ENCODE measurements at places on chromosomes 3 and 15.
A peak's percentile ranks its signal among the peaks of the same experiment; 100 is the strongest.

GRCh38 chr3:12734960-12735359 is 24.1 kb downstream of the TMEM40 start:
- no peak for DNase-seq

- no peak for DNase-seq
Measured at GRCh38 chr3:50374363-50375257, 15.3 kb upstream of the TMEM115 start.

DNA sequence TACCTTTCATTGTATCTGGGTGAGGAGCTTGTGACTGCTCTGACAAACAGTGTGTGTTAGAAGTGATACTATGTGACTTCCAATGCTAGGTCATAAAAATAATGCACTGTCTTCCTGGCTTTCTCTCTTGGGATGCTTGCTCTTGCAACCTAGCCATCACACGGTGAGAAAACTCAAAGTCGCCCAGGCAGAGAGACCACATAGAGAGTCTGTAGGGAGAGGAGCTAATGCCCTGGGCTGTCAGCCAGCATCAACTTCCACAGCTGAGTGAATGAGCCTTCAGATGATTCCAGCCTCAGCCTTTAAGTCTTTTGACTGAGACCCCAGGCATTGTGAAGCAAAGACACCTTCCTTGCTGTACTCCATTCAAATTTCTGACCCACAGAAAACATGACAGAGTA is 220.6 kb upstream of the SGO1 start:
- DNase-seq: no peak

DNA sequence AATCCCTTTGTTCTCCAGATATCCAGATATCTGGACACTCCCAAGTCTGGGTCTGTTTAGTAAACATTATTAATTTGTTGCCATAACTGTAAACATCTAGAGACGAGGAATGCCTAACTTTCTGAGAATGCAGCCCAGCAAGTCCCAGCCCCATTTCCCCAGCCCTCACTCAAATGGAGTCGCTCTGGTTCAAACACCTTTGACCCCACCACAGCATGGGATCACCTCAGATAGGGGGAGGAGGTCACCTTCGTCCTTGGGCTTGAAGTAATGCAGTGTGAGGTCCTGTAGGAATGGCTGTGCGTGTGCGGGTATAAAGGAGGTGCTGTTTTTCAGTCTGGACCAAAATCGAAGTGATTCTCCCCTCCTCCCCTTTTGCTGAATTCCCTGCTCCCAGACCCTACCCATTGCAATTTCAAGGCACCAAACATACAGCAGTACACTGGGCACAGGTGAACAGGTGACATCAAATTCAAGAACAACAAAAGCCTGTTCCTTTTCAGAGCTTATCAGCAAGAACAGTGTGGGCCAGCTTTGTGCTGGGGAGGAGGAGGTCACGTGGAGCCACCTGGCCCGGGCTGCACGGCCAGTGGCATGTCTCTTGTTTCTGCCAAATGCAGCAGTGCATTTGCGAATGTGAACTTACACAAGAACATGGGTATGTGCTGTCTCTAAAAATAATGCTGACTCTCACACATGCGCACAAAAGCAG is 57.5 kb upstream of the TRPM1 start:
- DNase-seq: no peak

GRCh38 chr3:197238842-197239241 is 59.6 kb downstream of the DLG1 start:
- no peak for DNase-seq

- peak; percentile 44 for DNase-seq
Measured at GRCh38 chr3:183287301-183287971, 34.4 kb downstream of the B3GNT5 start.

DNA sequence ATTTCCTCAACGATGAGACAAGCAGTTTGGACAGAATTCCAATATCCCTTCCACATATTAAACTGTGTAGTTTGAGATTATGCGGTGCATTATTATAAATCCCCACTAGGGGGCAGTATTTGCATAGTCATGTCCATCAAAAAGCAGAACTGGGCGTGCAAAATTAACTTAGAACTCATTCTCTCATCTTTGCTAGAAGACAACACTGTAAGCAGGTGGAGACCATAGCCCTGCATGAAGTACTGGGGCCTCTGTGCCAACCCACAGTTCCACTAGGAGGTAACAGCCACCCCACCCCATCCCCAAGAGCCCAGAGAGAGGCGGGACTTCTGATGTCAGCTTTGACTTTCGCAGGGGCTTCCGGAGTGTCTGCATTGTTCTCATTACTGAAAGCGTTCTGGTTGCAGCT is 106.6 kb upstream of the TMC3 start:
- no peak for DNase-seq

- no peak for DNase-seq
Measured at GRCh38 chr3:72465853-72466252, 382.4 kb downstream of the SHQ1 start.

- DNase-seq: no peak
Measured at GRCh38 chr3:116056280-116056679, 389.0 kb downstream of the LSAMP start.

DNA sequence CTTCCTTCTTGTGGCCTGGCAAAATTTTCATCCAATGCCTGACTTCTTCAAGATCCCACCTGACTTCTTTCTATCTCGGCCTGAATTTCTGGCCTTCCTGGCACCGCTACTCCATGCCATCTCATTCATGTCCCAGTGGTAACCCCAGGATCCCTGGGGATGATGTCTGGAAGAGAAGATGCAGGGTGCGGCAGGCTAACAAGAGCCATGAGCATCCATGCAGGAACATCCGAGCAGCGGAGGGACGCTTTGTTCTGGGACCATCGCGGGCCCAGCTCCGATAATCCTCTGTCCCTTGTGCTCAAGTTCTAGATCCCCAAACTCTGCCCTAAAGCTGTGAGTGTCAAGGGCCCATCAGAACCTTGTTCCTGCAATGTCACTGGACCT is 10.9 kb downstream of the MYL3 start:
- no peak for DNase-seq

- DNase-seq: no peak
Measured at GRCh38 chr15:77819048-77819850, 186.5 kb upstream of the LINGO1 start.

DNA sequence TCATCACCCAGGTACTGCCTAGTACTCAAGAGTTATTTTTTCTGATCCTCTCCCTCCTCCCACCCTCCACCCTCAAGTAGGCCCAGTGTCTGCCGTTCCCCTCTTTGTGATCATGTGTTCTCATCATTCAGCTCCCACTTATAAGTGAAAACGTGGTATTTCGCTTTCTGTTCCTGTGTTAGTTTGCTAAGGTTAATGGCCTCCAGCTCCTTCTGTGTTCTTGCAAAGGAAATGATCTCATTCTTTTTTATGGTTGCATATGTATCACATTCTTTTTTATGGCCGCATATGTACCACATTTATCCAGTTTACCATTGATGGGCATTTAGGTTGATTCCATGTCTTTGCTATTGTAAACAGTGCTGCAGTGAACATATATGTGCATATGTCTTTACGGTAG is 8.2 kb upstream of the GANC start:
- DNase-seq: no peak

DNA sequence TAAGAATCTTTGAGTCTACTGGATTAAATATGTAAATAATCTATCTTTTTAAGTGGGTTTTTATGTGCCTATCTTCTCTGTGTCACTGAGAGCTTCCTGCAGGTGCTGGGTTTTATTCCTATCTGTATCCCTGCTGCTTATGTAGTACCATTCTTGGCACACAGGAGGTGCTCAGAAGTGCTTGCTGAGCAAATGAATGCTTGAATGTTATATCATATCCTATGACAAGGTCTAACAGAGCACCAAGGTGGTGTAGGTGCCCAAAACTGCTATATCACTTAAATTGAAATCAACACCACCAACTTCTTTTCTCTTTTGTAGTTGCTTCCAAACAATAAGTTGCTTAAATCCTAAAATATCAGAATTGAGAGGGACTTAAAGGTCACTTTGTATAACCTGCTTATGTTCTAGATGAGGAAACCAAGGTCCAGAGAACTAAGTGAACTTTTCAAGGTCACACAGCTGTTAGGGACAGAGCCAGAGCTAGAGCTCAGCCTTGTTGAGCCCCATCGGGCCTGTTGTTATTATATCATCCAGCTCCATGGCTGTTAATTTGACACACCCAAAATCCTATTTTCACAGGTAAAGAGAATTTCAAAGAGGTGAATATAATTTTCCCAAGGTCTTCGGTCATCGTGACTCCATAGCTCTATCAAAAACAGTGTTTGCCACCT is 46.0 kb downstream of the CCNL1 start:
- DNase-seq: no peak

DNA sequence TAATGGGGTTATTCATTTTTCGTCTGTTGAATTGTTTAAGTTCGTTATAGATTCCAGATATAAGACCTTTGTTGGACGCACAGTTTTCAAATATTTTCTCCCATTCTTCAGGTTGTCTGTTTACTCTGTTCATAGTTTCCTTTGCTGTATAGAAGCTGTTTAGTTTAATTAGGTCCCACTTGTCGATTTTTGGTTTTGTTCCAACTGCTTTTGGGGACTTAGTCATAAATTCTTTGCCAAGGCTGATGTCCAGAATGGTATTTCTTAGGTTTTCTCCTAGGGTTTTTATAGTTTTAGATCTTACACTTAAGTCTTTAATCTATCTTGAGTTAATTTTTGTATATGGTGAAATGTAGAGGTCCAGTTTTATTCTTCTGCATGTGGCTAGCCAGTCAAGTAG is 58.9 kb upstream of the ZNF280D start:
- no peak for DNase-seq

DNA sequence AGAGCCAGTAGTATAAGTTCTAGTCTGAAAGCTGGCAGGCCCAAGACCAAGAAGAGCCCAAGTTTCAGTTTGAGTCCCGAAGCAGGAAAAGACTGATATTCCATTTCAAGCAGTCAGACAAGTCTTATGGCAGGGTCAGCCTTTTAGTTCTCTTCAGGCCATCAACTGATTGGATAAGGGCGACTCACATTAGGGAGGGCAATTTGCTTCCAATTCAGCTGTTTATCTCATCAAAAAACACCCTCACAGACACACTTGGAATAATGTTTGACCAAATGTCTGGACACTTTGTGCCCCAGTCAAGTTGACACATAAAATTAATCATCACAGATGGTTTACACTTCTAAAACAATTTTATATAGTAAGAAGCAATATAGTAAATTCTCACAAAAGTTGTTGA is 69.7 kb downstream of the UBE2E2 start:
- DNase-seq: no peak

GRCh38 chr15:52013151-52013791 is 5.7 kb upstream of the MAPK6 start:
- DNase-seq: no peak

DNA sequence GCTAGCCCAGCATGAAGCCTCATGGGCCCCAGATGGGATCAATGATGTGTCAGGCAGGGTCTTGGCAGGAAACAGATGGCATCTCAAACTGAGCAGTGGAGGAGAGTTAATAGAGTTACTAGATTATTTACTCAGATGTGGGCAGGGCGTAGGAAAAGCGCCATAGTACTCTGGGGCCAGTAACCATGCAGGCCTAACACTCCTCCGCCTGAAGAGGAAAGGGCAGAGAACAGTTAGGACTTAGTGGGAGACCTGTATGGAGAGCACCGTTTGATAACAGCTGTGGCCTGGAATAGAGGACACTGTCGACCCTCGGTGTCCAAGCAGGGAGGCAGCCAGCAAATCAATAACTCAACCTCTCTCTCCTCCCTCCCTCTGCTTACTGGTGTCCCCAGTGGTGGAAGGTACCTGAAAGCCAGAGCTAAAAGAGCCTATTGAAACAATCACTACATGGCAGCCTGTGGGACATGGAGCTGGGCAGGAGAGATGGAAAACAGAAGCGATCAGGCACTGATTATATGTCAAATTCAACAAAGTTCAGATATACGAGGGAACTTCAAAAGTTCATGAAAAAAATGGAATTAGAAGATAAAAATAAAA is 111.4 kb upstream of the CCNL1 start:
- no peak for DNase-seq

- DNase-seq: no peak
Measured at GRCh38 chr3:36397841-36398240, 17.5 kb downstream of the STAC start.

GRCh38 chr3:35832140-35832571 is 192.8 kb downstream of the ARPP21 start:
- DNase-seq: no peak

GRCh38 chr15:65195548-65195923 is 10.4 kb upstream of the CLPX start:
- no peak for DNase-seq

GRCh38 chr3:172034786-172035685 is 4.3 kb upstream of the FNDC3B start:
- no peak for DNase-seq

- DNase-seq: no peak
Measured at GRCh38 chr3:134485075-134485717, 589 bp downstream of the ANAPC13 start.

DNA sequence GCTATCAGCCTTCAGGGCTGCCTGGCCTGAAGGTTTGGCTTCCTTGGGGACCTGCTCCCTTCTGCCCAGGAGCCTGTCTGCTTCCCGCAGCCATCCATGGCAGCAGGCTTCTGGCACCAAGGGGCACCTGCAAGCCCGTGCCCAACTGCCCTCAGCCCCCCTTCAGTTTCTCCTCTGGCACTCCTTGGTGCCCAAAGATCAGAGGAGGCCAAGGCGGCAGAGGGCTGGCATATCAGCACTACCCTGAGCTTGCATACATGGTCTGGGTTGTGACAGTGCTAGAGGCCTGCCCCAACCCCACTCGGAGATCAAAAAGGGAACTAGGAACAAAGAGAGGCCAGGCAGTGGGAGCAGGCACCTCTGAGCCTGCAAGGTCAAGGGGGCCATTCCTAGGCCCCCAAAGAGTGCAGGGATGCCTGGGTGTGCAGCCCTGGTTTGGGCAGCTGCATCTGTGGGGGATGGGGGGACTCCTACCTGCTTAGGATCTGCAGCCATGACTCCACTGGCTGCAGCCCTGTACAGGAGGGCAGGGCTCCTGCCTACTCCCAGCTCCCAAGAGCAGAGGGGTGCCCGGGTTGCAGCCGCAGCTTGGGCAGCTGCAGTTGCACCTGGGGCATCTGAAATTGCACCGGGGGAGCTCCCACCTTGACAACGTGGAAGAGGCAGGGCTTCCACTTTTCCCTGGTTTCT is 76.2 kb upstream of the TP63 start:
- DNase-seq: no peak

GRCh38 chr15:42408178-42408577 is 48.9 kb downstream of the CAPN3 start:
- no peak for DNase-seq
